ENCODE measurements at places on chromosomes 1 and 21.

- DNase-seq, result no peak
Observed at GRCh38 chr1:63891060-63891690, 117.4 kb downstream of the ROR1 start.

GRCh38 chr1:233679030-233679429 lies 65.1 kb downstream of the KCNK1 start:
- DNase-seq, result no peak

- DNase-seq, result no peak
Observed at GRCh38 chr1:166910396-166910994, 34.4 kb upstream of the TADA1 start.

DNA sequence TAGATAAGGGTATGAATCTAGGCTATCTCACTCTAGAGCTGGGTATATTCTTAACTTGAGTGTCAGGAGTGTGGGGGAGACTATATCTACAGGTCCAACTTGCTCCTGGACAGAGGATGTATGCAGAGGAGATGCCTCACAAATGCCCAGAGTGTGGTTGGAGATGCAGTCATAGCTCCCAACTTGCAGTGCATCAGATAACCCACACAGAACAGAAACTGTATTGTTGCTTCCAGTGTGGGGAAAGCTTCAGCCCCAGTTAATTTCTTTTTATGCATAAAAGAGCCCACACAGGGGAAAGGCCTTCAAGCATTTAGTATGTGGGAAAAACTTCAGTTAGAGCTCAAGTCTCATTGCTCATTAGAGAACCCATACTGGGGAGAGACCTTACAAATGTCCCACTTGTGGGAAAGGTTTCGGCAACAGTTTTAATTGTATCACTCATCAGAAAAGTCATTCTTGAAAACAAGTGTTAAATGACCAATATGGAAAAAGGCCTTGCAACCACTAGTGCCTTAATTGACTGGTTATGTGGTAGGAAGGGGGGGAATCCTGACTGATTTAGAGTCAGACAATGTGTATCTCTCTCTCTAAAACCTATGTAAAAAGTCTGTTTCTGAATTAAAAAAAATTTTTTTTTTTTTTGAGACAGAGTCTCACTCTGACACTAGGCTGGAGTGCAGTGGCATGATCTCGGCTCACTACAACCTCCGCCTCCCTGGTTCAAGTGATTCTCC lies 67.9 kb downstream of the EBNA1BP2 start:
- DNase-seq, result no peak

- no peak for DNase-seq
Observed at GRCh38 chr1:197738927-197739326, 36.4 kb downstream of the DENND1B start.

DNA sequence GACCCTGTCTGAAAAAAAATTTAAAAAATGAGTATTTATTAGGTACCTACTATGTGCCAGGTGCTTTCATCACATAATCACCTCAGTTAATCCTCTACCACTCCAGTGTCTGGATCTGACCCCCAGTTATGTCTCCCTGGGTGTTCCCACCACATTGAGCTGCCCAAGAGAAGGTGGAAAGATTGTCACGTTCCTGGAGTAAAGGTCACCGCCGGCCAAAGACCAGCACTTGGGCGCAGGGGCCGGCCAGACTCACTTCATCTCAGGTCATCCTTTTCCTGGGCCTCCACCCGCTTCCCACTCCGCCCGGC lies 714 bp downstream of the PYCR2 start:
- no peak for DNase-seq

DNA sequence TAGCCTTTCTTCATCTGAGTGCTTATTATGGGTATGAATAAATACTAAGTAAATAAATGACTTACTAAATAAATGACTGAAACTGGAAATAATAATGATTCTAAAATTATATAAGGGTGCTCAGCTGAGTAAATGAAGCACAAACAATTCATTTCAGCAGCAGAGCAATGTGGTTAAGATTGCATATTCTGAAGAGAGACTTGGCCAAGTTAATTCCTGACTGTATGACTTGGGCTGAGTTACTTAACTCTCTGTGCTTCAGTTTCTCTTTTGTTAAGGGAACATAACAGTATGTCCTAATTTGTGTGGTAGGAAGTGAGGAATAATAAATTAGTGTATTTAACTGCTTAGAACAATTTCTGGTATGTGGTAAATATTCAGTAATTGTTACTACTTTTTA lies 19.1 kb downstream of the AGL start:
- DNase-seq, result no peak

DNA sequence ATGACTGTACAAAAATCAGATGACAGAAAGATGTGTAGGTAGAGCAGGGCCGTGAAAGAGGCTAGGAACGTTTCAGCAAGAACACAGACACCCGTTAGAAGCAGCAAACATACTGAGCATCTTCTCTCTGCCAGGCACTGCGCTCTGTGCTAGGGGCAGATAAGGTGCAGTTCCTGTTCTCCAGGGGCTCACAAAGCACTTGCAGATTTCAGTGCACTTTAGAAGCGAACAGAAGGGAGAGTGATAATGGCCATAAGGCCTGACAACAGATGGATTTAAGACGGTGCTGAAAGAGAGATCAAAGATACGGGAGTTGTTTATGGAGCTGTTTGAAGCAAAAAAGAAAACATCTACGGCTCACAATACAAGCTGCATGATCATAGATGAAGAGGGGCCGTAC lies 200.3 kb upstream of the FOXD3 start:
- DNase-seq, result no peak

- DNase-seq, result no peak
Observed at GRCh38 chr1:113255720-113256347, 134.5 kb upstream of the MAGI3 start.

DNA sequence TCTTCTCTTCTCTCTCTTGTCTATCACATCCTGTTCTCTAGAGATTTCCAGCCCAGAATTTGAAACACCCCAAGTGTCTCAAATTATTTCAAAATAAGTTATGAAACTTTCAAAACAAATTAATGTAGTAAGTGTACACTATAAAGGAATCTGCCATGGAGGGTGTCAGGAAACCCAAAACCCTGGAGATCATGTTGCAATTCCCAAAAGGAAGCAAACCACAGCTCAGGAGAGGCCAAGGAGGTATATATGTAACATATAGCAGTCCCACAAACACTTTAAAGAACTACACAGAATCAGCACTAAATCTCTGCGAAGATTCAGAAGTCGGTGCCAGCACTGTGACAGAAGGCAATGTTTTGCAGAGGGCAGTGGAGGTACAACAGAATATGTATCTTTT lies 26.6 kb downstream of the PTPN14 start:
- DNase-seq, result no peak

- no peak for DNase-seq
Observed at GRCh38 chr1:27058966-27059669, 46.5 kb upstream of the TENT5B start.

- DNase-seq, result no peak
Observed at GRCh38 chr1:99527078-99527477, 118.8 kb upstream of the PALMD start.

DNA sequence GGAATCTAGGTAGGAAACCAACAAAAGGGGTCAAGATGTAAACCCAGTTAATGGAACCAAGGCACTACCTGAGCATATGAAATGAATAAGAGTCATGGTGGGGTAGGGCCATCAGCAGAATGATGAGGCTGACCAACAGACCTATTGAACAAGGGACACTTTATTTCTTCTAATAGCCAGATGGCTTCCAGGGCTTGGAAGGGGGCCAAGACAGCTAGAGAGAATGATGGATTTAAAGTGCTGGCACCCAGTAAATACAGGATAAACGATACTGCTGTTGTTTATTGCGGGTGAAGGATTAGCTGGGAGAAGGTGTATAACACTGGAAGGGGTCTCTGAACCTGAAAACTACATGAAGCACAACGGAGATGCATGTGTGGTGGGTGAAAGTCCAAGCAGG lies 15.6 kb downstream of the DDAH1 start:
- DNase-seq, result no peak

- no peak for DNase-seq
Observed at GRCh38 chr21:41678016-41678923, 88.6 kb downstream of the RIPK4 start.

GRCh38 chr21:33991133-33991532 lies 75.5 kb upstream of the ATP5PO start:
- no peak for DNase-seq

DNA sequence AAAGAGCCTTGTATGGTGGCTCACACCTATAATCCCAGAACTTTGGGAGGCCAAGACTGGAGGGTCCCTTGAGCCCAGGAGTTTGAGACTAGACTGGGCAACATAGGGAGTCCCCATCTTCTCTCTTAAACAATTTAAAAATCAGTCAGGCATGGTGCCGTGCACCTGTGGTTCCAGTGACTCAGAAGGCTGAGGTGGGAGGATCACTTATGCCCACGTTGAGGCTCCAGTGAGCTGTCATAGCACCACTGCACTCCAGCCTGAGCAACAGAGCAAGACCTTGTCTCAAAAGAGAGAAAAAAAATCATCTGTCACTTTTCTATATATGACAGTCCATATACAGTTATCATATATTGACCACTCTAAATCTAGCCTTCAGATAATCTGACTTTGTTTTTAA lies 658.3 kb downstream of the LTN1 start:
- DNase-seq, result no peak

DNA sequence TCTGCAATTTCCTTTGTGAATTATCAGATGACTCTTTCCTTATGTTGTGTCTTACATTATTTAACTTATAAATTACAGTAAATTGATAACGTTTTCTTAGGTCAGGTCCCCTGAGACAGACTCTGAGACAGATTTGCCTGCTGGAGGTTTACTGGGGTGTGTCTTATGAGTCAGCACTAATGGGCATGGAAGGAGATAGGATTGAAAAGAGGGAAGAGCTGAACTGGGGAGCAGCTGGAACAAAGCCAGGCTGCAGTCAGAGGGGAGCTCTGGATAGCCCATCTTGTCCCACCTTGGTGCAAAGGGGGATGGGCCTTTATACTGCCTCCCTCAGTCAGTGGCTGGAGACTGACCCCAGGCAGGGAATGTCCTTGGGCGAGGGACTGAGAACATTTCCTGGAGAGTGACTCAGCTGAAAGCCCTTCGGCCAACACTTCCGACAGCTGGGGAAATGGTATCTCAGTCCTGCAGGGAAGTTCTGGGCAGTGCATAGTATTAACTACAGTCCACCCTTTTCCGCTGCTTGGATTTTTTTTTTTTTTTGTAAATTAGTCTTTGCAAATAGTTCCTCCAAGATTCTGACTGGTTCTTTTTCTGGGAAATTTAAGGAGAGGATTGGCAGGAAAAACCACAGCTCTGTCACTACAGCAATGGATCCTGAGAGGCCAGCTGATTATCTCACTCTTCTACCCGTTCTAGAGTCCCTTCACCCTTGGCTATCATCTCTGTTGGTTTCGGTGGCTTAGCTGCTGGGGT lies 39.1 kb upstream of the CDC42BPA start:
- DNase-seq, result no peak

- no peak for DNase-seq
Observed at GRCh38 chr1:45522324-45523104, 830 bp upstream of the PRDX1 start.

GRCh38 chr1:219534991-219535390 lies 77.9 kb downstream of the ZC3H11B start:
- no peak for DNase-seq

DNA sequence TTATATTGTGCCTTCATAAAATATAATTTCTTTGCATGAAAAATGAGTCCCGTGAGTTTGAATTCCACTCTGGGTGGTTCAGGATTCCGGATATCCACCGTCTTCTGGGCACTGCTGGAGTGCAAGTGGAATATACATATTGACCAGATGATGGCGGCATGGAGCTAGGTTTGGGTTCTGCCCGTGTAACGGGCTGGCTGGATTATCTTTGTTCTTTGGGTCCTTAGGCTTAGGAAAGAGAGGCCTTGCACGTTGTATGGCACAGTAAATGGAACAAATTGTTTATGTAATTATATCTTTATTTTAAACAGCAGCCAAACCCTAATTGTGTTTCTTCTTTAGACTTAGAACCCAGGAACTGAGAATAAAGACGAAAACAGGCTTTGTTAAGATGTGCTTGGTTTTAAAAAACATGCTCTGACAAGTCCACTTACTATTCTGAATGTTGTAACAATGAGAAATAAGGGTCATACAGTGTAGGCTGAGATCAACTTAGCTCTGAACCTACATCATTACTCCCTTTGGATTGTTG lies 13.5 kb upstream of the ACBD6 start:
- DNase-seq, result no peak

DNA sequence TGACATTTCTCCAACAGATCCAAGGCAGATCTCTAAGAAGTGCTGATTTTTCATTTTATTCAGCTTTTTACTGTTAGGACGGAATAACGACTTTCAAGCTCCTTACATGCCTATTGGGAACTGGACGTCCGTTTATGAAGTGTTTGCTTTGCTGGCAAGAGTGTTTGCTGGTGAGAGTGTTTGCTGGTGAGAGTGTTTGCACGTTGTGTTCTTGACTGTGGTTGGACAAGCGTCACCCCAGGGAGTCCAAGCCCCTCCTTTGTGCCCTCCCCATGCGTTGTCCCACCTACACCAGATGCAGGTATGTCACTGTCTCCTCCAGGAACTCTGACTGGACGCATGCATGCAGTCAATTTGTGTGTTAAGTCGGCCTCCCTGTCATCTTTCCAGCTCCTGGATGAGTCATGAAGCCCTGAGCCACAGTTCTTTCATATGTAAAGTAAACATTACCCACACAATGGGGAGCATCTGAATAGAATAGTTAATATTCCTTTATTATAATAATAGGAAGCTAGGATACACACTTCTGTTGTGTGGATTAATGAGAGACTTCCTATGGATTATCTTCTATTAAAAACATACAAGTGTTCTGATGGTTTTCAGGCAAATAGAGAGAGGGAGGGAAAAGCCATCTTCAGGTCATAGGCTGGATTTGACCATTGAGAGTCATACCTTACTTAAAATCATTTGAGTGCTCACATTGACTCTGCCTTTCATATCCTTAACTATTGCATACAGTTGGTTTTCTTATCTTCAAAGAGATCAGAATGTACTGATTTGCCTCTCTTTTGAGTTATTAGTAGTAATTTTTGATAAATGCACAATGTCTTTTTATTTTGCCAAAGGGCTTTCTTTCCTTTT lies 119.2 kb downstream of the GALNT2 start:
- no peak for DNase-seq

GRCh38 chr1:102184477-102184876 lies 187.8 kb upstream of the OLFM3 start:
- no peak for DNase-seq

GRCh38 chr1:36775716-36776115 lies 258.6 kb downstream of the GRIK3 start:
- no peak for DNase-seq

- no peak for DNase-seq
Observed at GRCh38 chr1:222109836-222110235, 367.9 kb upstream of the DUSP10 start.

GRCh38 chr1:201296352-201296751 lies 13.0 kb downstream of the PKP1 start:
- DNase-seq, result no peak

GRCh38 chr1:115676498-115677181 lies 34.9 kb downstream of the VANGL1 start:
- DNase-seq, result no peak

DNA sequence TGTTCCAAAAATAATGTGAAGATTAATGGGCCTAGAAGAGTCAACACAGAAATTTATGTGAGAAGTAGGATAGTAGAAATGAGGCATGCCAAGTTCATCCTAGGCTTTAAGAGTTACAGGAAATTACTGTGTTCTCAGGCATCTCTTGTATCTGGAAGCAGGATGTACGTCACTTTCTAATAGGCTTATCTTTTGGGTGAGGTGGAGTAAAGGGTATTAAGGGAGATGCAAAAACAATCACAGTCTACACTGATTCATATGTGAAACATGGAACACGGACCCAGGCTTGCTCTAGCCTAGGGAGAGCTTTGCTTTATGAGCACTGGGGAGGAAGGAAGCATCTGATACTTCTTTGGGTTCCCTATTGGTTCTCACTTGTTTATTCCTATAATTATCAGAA lies 84.5 kb upstream of the RGS4 start:
- no peak for DNase-seq

- DNase-seq, result no peak
Observed at GRCh38 chr1:15276691-15277446, 29.8 kb downstream of the FHAD1 start.
